Fibroblast of skin of abdomen (primary cell): ENCODE measurements at places on chromosomes 1 and 21.

GRCh38 chr1:17624611-17625233 lies 85.2 kb downstream of the ARHGEF10L start:
- DNase-seq = no peak

DNA sequence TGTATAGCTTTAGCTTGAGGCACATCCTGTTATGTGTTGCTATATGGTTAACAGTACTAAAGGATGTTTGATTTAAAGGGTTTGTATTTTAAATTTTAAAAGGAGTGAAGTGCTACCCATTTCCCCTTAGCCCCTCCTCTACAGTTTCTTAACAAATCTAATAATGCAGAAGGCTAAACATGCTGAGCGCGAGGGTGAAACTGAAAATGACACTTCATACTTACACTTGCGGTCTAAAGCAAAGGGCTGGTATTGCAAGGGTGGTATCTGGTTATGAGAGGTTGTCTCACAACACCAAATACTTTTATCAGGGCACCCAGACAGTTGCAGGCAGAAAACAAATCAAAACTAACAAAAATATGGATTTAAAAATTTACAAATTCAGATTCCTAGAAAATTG lies 172.3 kb downstream of the SIPA1L2 start:
- DNase-seq = no peak

GRCh38 chr1:31593136-31593665 lies 16.9 kb downstream of the TINAGL1 start:
- no peak for DNase-seq

GRCh38 chr1:21295002-21295401 lies 4.7 kb upstream of the ECE1 start:
- DNase-seq = no peak
